Frontal cortex (tissue), 4 donors: ENCODE measurements at places on chromosomes 2 and 18. TPM values are rescaled to one million over a fixed set of nuclear protein-coding genes. Genes with fewer than 3 reads are reported as not detected.

DNA sequence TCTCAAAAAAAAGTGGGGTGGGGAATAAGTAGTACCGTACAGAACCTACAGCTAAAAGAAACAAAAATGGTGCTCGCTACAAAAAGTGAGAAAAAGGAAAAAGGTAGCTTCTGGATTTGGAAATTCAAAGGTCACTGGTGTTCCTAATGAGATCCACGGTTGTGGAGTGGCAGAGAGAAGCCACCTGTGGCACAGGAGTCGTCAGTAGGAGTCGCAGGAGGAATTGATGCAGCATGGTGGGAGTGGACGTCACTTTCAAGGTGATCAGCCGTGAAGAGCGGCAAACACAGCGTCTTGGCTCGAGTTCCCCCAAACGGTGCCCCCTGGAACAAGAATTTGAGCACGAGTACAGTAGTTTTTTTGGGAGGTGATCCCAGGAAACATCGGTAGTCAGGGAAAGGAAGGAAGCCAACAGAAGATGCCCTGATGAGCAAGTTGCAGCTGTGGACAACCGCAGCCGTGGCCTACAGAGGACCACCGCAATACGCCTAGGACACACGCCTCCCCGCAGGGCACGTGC lies 1.4 kb upstream of the TTL start:
- DNase-seq, result no peak

CHRND gene
- not detected for total RNA-seq

DNA sequence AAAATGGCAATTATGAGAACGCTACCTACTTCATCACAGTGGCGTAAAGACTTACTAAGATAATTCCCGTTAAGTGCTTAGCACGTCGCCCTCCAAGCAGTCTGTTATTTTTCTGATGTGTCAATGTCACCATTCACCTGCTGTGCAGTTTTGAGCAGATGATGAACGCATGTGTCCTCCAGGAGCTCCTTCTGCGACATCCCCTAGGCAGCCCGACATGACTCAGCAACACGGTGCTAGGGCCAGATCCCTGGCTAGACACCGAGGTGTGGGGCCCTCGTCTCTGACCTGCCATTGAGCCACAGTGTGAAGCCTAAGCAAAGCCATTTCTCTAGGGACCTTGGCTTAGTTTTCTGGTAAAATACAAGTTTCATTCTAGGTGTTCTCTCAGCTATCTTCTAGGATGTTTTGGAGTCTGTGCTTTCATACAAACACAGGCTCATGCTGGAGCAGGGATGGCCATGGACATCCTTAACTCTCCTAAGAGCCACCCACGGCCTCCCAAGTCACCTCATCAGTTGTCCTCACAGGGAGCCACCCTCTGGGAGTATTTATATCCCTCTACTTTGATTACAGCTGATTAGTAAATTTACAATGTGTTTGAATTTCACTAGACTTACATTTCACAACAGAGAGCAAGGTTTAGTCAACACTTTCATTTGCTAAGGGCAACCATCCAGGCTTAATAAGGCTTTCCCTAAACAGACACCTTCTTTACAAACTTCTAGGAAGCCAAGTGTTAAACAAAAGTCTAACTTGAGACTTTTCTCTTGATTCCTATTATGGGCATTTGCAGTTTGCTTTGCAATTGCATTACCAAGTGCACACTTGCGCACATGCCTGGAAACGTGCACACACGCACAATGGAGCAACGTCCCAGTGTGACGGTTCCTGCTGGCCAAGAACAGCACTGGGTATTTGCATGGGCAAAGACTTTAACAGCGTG lies 376.8 kb upstream of the ID2 start:
- DNase-seq, result no peak

DNA sequence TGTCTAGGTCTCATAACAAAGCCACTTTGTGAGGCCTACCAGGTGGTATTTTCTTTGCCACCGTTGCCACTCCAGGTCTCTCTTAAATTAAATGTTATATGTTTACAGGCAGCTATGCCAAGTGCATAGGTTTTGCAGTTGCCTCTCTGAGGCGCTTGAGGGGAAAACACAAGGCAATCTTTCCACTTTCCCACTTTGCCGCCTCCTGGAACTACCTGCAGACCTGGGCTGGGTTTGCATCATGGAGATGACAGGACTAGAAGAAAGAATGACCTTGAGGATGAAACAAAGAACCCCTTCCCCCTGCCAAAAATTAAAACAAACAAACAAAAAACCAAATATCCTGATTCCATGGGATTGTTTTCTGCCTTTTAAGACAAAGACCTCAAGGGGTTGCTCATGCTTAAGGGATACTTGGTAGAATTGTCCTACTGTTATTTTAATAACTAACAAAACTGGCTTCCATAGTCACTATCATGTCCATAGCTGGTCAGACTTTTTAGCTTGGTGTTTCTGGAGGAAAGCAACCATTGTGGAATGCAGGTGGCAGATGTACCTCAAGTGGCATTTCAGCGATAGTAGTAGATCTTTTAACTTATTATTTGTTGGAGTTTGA lies 159.9 kb downstream of the PRPF40A start:
- DNase-seq, result no peak

CLHC1 gene
- 48.1 TPM for total RNA-seq

PFN4 gene
- total RNA-seq, result not detected
